AG04450 (cell line): ENCODE measurements at places on chromosomes 2 and 18. TPM values are rescaled to one million over a fixed set of nuclear protein-coding genes. Genes with fewer than 3 reads are reported as not detected.

Gene PLCL1
- polyA plus RNA-seq, result 0.22 and 0.43 TPM in 2 replicates

Gene NEB
- 0.06 and 0.14 TPM in 2 replicates for polyA plus RNA-seq

Gene TWSG1
- polyA plus RNA-seq, result 301 and 328 TPM in 2 replicates

Gene RAB17
- polyA plus RNA-seq, result 0.10 and 0.21 TPM in 2 replicates

Gene KYNU
- polyA plus RNA-seq, result 4.0 and 4.5 TPM in 2 replicates

Gene ADD2
- polyA plus RNA-seq, result 0.12 TPM in 1 of 2 replicates, not detected in the other
